Colonic mucosa (tissue), 4 donors: ENCODE measurements at places on chromosomes 4 and X. TPM values are rescaled to one million over a fixed set of nuclear protein-coding genes. Genes with fewer than 3 reads are reported as not detected.

GRCh38 chr4:88442689-88443191 is 14.2 kb upstream of the HERC5 start:
- DNase-seq, result no peak

DNA sequence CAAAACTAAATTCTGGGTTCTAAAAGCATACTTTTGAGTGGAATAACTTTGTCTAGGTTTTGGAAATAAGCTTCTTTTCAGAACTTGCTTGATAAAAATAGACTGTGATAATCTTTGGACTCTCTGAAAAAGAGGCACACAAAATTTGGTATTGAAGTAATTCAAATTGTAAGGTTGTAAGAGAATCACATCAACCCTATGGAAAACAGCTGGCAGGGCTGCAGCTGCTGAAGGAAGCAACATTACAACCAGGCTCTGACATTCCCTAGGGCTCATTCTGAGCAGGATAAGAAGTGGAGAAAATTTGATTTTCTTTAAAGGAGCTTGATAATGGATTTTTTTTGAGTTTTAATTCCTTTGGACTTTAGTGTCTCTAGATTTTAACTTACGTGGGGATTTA is 147.6 kb downstream of the FSTL5 start:
- DNase-seq, result no peak

GRCh38 chr4:108685036-108685686 is 34.8 kb downstream of the OSTC start:
- no peak for DNase-seq

GRCh38 chrX:93741811-93742210 is 67.8 kb downstream of the FAM133A start:
- DNase-seq, result no peak

GRCh38 chr4:180696460-180697092 is 1546.6 kb upstream of the TENM3 start:
- DNase-seq, result no peak

DNA sequence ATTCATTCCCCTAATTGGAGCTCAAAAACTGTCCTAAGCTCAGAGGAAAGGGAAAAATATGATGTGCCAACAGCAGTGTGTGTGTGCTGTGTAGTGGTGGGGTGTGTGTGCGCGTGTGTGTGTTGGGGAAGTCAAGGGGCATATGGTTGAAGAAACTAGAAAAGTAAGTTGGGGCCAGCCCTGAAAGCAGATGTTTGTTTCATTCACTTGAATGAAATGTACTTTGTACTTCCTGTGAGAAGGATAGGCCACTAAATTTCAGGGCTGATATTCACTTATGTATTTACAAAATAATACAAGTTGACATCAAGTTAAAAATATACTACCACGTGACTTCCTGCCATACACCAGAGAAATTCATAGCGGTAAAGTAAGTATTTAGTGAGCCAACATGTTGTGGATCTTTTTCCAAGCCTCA is 151.3 kb upstream of the JADE1 start:
- DNase-seq, result no peak

Gene FDCSP
- not detected for total RNA-seq

Gene MAGEC1
- total RNA-seq, result not detected

Gene SCD5
- 4.4 TPM for total RNA-seq
